ENCODE measurements at places on chromosomes 6 and 20.

DNA sequence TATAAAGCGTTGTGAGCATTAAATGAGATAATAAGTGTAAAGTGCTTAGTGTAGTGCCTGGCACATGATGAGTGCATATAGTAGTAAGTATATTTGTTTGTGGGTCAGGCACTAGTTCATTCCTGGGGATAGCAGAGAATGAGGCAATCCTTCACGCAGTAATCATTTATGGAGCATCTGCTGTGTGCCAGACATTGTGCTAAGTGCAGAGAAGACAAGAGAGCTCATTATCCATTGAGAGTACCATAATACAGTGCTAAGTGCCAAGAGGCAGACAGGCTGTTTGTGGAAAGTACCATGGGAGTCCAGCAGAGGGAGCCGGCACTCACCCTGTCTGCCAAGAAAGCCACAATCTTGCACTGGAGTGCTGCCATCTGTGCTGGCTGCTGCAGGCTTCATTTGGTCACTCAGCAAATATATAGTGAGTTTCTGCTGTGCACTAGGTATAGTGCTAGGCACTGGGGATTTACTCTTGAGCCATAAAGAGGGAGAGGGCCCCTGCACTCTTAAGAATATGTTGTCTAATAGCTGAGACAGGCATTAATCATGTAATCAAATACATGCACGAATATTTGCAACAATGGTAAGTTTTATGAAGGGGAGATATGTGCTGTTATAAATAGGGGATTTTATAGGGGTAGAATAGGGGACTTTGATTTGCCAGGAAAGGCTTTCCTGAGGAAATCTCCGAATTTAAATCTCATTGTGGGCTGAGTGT, 12.9 kb upstream of the MROH8 start:
- no peak for DNase-seq

DNA sequence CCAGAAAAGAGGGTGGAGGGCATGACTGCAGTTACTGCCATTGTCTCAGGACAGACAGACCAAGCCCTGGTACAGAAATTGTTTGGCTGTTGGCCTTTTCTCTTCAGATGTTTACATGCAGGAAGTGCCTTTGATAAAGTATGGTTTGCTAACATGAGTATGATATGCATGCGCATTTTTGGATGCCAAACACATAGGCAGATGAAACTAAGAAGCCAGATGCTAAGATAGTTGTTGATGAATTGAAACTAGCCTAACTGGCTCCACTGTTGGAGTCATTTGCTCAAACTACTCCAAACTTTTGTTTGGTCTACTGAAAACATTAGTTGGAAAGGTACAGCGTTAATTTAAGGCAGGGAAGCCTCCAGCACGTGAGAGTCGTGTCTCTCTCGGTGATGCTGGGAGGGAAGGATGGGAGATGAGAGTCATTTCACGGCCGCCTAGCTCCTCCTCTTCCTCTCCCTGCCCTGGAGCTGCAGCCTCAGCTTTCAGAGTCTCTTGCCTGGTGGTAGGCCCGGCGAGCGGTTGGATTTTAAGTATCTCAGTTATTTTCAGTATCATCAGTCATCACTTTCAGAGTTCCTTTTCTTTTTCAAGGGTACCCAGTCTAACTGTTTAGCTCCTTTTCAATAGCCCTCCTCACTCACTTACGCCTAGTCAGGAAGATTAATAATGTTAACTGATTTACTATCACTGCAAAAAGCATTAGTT, 29.7 kb downstream of the RREB1 start:
- no peak for DNase-seq

GRCh38 chr6:152573762-152574161, 63.4 kb downstream of the SYNE1 start:
- no peak for DNase-seq

DNA sequence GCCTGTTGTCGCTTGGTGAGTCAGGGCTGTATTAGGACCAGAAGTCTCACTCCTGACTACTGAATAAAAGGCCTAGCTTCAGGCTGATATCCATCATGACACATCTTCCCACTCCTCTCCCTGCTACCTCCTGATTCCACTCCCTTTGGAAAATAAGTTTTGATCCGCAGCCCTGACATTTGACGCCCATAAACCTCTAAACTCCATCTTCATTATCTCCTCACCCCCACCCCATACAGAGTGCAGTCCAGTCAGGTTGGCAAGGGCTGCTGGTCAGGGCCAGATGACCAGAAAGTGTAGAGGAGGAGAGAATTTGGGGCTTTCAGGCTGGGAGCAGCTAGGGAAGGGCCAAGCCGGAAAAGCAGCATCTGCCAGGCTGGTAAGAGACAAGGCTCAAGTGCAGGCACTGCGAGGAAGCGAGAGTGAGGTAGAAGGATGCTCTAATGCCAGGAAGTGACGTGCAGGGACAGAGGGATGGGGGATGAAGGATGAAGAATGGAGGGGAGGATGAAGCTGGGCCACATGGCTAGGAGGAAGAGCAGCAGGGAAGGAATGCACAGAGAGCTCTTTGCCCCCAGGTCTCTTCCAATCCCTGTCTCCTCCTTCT, 1.2 kb downstream of the GGT7 start:
- no peak for DNase-seq

DNA sequence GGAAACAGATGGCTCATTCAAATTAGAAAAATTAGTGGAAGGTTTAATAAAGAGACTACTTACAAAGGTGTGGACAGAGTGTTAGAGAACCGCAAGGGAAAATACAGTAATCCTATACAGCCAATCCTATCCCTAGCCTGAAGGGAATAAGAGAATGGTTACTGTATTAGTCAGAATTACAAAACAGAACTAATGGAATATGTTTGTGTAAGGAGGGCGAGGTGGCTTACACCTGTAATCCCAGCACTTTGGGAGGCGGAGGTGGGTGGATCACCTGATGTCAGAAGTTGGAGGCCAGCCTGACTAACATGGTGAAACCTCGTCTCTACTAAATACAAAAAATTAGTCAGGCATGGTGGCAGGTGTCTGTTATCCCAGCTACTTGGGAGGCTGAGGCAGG, 16.3 kb upstream of the TRPC4AP start:
- DNase-seq, result no peak

DNA sequence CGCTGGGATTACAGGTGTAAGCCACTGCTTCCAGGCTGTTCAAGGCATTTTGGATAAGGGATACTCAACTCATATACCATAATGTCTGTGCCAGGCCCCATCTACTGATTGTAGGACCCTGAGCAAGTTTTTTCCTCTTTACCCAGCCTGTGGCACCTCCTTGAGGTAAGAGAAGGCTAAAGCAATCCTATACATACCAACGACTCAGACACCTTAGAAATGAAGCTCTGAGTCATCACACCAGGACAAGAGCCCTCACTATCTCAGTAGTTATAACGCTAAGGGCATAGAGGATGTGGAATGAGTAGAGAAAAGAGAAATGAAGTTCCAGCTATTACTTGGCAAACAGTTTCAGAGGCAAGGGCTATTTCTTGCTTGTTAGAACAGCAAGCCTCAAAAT, 16.9 kb downstream of the NDRG3 start:
- no peak for DNase-seq

- DNase-seq, result no peak
Measured at GRCh38 chr20:10609276-10609675, 64.5 kb downstream of the JAG1 start.

GRCh38 chr6:4983322-4983721, 20.5 kb downstream of the RPP40 start:
- DNase-seq, result no peak

- DNase-seq, result no peak
Measured at GRCh38 chr20:50283922-50284810, 93.5 kb downstream of the CEBPB start.

DNA sequence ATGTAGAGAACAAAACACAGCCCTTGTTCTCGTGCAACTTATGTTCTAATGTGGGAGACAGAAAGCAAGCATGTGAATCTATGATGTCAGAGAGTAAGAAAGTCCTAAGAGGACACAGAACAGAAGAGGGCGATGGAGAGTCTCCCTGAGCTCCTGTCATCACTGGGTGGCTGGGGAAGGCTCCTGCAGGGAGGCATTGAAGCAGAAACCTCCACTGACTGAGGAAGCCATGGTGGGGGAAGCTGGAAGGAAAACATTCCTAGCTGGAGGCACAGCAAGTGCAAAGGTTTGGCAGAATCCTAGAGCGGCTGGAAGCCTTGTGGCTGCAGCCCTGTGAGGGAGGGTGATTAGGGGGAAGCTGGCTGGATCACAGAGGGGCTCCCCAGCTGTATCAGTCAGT, 248.0 kb downstream of the CDH26 start:
- DNase-seq, result no peak
